Activated CD4-positive, alpha-beta T cell treated with anti-CD3 and anti-CD28 coated beads for 36 hours (primary cell): ENCODE measurements at places on chromosomes 6 and 20. TPM values are rescaled to one million over a fixed set of nuclear protein-coding genes. Genes with fewer than 3 reads are reported as not detected.

GRCh38 chr20:54040531-54040930 is 29.9 kb downstream of the BCAS1 start:
- no peak for DNase-seq

RAMACL gene
- total RNA-seq, result 0.30 TPM

GRCh38 chr20:41329435-41330342 is 10.9 kb upstream of the LPIN3 start:
- peak; percentile 83 for DNase-seq

ZNF165 gene
- 4.6 TPM for total RNA-seq

DNA sequence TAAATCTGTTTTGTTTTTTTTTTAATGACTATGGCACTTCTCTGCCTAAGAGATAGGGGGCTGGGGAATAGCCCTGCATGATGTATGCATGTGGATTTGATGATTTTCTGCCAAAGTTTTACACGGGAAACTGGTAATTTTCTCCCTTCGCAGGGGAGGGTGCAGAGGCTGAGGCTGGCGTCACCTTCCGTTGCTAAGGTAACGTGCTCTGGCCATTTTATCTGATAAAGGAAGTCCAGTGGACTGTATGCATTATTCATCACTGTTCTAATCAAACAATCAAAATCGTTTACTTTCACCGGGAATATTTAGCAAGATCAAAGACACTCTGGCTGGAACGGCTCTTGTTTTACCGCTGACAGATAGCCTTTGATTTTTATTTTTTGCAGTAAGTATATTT is 789 bp downstream of the PHACTR1 start:
- DNase-seq, result no peak

DNA sequence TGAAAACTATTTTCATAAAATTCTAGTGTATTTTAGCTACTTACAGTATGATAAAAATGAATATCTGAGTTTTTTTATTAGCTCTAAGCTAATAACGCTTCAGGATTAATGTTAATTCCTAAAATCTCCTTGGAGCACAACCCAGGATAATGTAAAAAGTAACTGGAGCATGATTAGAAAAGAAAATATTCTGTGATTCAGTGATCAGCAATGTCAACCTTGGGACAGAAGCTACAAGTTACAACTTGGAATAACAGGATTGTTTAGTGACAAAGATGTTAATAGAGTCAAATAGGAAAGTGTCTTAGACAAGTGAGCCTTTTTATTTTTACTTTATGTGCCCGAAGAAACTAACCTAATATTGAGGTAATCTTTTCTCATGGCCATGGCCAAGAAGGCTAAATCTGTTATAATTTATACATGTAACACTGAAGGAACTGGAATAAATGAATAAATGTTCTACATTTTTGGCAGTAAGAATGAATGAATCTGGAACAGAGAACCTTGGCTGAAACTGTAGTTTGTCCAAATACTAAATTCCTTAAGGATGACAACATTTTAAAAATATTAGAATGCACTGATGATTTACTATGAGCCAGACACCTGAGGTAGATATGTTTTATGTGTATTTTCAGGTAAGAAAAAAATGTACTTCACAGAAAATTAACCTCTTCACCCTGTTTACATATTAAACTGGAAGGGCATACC is 994.0 kb downstream of the GRIK2 start:
- no peak for DNase-seq
